Activated naive CD8-positive, alpha-beta T cell treated with anti-CD3 and anti-CD28 coated beads, Interleukin-2, amount 50 U/mL, for 24 hours (primary cell): ENCODE measurements at places on chromosomes 2 and 18.

DNA sequence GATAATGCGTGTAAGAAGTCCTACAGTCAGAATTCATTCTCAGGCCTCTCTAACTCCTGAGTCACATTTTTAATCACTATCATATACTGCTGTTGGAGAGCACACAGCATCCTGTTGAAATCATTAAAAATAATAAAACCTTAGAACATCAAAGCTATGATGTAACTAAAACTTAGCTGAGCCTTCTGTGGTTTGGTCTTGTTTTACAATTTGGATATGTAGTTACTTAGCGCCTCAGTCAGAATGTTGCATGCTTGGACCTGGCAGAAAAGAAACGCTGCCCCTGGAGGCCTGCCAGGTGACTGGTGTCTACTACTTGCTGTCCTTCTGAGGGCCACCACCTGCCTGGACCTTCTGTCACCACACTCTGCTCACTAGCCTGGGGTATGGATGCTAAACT, 261.1 kb upstream of the RASGRP3 start:
- no peak for DNase-seq

DNA sequence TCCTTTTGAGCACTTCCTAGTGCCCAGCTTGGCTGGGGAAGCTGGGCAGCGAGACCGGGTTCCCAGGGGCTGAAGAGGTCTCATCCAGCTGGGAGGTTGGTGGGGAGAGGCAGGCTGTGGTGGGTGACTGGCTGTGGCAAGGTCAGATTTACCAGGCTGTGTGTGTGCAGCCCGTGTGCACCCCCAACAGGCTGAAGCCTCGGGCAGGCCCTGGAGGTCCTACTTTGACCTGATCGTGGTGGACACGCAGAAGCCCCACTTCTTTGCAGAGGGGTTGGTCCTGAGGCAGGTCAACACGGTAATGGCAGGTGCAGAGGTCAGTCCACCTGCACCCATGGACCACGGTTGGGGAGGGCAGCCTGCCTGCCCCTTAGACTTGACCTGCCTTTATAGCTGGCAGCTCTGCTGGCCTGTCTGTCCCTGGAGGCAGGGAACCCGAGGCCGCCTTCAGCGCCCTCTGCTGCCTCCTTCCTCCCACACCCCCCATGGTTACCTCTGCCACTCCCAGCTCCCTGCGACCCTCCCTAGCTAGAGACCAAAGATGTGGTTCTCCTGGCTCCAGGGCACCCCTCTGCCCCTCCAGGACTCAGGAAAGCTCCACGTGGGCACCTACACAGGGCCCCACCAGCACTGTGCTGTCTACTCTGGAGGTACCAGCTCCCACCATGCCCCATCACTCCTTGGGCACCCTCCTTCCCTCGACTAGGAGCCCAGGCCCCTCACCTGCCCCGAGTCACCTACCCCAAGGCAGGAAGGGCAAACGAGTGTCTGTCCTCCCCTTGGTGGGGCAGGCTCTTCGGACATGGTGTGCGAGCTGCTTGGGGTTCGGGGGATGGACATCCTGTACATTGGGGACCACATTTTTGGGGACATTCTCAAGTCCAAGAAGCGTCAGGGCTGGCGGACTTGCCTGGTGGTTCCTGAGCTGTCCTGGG, 4.0 kb downstream of the NT5DC4 start:
- no peak for DNase-seq

- DNase-seq: no peak
Measured at GRCh38 chr2:104793966-104794365, 59.9 kb upstream of the POU3F3 start.

GRCh38 chr18:49616618-49617328, 54.9 kb downstream of the LIPG start:
- DNase-seq: no peak

- no peak for DNase-seq
Measured at GRCh38 chr2:8312861-8313830, 368.7 kb upstream of the ID2 start.

GRCh38 chr2:240127911-240128607, 8.0 kb downstream of the COPS9 start:
- no peak for DNase-seq

GRCh38 chr2:127084611-127085316, 22.2 kb downstream of the BIN1 start:
- DNase-seq: peak; percentile 52

- no peak for DNase-seq
Measured at GRCh38 chr2:80363791-80364349, 59.3 kb upstream of the LRRTM1 start.

DNA sequence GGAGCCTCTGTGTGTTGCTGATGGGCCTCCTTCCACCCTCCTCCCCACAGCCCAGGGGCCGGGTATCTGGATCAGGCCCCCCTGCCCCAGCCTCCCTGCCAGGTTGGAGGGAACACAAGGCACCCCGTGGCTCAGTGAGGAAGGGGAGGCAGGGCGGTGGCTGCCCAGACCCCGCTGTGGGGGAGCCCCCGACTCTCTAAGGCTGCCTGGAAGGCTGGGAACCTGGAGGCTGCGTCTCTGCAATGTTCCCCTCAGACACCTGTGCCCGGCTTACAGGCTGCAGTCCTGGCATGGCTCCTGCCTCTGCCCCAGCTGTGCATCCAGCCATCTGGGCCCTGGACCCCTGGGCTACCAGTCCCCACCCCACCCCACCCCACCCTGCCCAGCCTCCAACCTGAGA, 438 bp upstream of the MAB21L4 start:
- no peak for DNase-seq

DNA sequence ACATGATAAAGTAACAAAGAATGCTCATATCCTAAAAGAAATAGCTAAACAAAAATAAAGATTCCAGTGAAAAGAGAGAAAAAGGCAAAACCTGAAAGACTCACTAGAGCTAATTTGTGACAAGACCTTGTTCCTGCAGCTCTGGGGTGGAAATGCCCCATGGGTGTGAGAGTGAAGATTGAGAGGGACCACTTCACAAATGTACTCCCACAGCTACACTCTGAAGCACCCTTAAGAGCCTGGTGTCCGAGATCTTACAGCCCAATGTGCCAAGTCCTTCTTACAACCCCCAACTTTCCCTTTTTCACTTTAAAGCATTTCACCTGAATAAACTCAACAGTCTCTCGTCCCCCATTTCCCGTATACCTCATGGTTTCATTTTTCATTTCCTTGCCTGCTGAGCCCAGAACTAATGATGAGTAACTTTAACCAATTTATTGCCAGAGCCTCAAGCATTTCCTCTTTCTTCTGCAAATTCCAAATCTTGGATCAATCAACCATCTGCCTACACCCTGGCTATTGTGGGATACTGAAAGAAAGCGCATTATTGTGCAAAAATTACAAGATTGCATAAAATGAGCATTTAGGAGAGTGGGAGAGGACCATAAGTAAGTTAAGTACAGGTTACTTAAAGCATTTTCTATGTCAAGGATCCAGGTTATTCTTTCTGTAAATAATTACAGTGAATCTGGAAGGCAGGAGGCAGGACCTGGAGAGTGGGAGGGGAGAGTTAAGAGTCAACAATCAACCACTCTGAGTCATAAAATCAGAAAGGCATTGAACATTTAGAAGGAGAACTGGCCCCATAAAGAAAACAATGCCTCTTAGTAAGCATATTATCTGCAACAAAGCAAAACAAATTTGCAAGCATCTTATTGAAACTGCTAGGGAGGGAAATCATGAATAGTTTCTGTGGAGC, 804.4 kb upstream of the CELF4 start:
- DNase-seq: no peak

DNA sequence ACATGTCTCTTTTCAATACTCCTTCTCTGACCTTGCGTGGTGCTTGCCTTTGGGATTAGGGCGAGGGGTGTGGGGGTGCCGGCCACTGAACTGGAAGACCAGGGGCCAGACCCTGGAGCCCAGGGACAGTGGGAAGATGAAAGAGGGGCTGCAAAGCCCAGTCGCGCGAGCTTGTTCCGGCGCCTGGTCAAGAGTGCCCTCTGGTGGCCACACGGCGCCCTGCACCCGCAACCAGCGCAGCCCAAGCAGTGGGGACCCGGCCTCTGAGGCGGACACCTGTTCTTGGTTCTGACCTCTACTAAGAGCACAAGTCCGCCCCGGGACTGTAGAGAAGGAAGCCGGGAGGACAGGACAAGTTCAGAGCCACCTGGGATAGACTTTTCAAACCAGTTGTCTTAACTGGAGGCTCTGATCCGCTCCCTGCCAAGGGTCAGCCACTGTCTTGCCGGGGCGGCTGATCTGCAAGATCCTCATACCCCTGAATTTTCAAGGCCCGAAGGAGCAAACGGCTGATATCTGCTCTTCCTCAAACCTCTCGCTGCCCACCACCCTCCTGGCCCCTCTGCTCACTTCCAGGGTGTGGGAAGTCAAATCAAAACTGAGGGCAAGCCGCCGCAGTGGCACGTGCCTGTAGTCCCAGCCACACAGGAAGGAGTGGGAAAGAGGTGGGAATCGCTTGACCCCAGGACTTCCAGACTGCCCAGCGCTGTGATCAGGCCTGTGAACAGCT, 14.9 kb upstream of the MSH6 start:
- peak; percentile 80 for DNase-seq

DNA sequence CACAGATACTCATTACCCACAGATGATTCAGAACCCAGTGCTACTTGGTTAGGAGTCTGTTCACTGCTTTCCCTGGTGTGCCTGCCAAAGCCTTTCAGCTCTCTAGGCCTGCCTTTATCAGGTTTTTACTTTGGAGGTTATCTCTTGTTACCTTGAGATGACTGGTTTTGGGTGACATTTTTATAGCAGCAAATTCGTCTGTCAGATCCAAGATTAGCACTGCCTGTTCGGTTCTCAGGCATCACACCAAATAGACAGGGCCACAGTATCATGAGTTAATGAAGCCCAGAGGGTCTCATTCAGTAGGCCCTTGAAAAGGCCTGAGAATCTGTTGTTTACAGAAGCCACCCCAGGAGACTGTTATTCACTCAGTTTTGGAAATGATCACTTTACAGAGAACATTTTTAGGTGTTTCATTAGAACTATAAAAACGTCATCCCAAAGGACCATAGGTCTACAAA, 121.2 kb downstream of the OSBPL6 start:
- DNase-seq: no peak

- DNase-seq: no peak
Measured at GRCh38 chr2:52345082-52345481, 1313.2 kb upstream of the NRXN1 start.

DNA sequence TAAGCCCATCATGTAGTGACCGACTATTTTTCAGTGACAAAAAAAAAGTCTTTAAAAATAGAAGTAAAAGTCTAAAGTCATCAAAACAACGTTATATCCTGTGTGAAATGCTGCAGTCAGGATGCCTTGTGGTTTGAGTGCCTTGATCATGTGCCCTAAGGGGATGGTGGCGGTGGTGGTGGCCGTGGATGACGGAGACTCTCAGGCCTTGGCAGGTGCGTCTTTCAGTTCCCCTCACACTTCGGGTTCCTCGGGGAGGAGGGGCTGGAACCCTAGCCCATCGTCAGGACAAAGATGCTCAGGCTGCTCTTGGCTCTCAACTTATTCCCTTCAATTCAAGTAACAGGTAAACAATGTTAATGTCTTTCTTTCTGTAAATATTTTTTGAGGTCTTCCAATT, at the start of gene CD28:
TSS of gene CD28 (plus strand) at position 237 of the 400 bp plus-strand sequence. CDS start at position 295, 58 bp downstream.
- DNase-seq: peak; percentile 87

- DNase-seq: no peak
Measured at GRCh38 chr2:202135091-202135874, 62.2 kb downstream of the KIAA2012 start.

- DNase-seq: no peak
Measured at GRCh38 chr2:72142570-72143440, 4.9 kb downstream of the CYP26B1 start.

- no peak for DNase-seq
Measured at GRCh38 chr2:47373747-47374146, 29.2 kb upstream of the MSH2 start.

DNA sequence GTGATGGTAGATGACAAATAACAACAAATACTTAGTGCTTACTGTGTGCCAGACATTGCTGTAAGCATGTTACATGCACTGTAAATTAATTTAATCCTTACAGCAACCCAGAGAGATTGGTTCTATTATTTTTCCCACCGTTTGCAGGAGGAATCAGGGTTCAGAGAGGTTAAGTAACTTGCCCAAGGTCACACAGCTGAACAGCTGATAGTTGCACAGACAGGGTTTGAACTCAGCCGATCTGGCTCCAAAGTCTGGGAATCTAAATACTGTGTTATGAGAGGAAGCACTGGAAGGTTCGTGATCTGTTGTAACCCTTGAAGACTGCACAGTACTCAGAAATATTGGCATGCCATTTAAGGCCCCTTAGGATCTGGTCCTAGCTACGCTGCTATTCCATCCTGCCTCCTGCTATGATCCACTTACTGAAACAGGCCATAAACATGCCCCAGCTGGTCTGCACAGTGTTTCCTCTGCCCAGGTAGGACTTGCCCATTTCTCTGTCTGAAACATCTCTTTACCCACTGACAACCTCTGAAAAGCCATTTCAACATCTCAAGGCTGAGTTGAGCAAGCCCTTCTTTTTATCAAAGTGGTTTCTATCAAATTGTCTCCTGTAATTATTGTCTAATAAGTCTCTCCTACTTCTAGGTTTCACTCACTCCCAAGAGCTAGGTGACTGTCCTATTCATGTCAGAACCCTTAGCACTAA, 40.4 kb upstream of the MRPL33 start:
- DNase-seq: no peak

GRCh38 chr2:102266204-102266603, 45.2 kb upstream of the IL1RL1 start:
- no peak for DNase-seq

GRCh38 chr2:237287872-237288271, 126.1 kb downstream of the COL6A3 start:
- DNase-seq: no peak

- DNase-seq: no peak
Measured at GRCh38 chr18:2515908-2516625, 55.2 kb downstream of the METTL4 start.

DNA sequence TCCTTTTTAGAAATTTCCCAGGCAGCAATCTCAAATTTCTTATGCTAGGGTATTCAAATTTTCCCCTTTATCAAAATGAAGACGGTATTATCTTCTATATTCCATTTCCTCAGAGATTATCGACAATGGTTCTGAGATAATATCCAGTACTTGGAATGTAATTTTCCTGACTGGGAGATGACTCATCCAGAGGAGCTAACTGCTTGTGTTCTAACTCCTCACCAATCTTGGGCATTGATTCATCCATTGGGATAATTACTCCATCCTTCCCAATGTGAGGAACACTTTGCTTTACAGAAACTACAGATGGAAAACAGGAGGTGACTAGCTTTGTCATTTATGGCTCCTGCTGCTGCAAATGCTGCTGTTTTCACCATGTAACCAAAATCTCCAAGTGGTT, 239.4 kb upstream of the LYPD1 start:
- no peak for DNase-seq

GRCh38 chr2:237700512-237701032, 73.2 kb downstream of the LRRFIP1 start:
- DNase-seq: peak; percentile 84

GRCh38 chr2:99726691-99727090, 236.9 kb upstream of the REV1 start:
- DNase-seq: no peak

- DNase-seq: no peak
Measured at GRCh38 chr2:217915706-217916105, 87.1 kb downstream of the TNS1 start.
